ENCODE measurements at places on chromosomes 12 and 14.
A peak's percentile ranks its signal among the peaks of the same experiment; 100 is the strongest.

- no peak for DNase-seq
Measured at GRCh38 chr14:89430391-89431236, 13.6 kb upstream of the FOXN3 start.

DNA sequence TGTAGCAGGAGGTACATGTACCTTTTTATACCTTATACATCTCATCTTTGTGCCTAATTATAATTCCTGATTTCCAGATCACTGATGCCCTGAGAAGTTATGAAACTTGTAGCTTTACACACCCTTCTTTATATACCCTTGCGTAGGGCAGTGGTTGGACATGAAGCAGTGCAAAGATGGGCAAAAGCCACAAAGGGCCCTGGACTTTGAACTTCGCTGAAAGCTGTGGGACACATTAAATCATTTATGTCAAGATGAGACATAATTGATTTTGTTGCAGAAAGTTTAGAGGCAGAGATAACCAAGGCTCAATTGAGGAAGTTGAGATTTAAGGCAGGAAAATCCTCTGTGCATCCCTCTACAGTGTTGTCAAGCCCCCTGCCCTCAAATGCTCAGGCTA, 170.0 kb downstream of the SLC2A13 start:
- DNase-seq, result no peak

DNA sequence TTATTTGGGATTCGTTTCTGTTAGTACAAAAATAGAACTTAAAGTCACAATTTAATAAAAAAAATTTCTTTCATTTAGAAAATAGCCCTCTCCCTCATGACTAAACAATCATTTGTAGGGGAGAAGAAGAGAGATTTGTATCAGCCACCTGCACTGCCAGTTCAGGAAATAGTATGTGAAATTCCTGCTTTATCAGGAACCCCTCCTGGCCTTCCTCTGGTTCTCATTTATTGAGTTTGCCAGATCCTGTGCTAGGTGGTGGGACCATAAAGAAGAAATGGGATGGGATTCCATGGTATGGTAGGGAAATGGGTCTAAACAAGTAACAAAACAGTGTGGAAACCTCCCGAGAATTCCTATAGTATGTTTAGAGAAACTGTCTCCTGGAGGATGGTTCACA, 30.0 kb downstream of the RASSF8 start:
- DNase-seq, result no peak

GRCh38 chr14:32022938-32023466, 54.1 kb upstream of the ARHGAP5 start:
- DNase-seq, result no peak

DNA sequence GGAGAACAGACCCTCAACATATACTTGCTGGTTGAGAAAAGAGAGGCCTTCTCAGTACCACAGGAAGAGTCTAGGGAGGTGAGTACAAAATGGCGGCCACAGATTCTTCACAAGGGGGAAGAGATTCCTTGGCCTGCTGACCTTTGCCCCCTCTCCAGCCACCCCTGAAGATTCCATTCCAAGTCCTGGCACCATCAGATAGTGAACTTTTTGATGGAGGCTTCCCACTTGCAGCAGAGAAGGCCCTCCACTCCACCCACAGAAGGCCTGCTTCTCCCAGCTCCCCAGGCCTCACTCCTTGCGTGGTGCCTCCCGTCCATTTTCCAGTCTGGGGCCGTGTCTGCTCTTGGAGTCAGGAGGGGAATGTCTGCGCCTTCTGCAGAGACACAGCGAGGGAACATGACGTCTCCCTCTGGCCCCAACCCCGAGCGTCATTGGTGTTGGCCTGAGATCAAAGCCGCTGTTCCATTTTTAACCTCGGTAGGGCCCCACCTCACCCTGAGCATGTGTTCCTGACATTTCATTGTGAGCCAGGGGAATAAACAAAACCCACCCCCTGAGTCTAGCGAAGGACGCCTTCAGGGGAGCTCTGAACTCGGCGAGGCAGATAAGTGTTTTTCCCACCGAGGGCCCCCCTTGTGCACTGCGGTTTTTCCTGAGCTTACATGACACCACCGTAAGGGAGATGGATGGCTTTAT, 268.7 kb upstream of the TBX3 start:
- no peak for DNase-seq

DNA sequence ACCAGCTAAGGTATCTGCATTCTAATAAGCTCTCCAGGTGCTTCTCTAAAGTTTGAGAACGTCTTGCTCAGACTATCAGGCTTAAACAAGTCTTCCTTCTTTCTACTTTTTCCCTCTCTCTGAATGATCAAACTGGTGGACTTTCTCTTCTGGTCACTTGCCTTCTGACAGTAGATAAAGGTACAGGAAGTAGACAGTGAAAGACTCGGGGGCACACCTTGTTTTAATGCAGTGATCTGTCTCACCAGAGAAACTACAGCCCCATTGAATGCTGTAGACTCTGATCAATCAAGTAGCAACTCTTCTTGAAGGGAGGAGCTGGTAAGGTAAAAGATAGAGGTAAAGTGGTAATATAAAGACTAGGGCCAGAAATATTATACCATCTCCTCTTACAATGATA, 48.1 kb upstream of the ATXN7L3B start:
- DNase-seq, result no peak

- no peak for DNase-seq
Measured at GRCh38 chr14:60221457-60221856, 27.6 kb upstream of the PPM1A start.

DNA sequence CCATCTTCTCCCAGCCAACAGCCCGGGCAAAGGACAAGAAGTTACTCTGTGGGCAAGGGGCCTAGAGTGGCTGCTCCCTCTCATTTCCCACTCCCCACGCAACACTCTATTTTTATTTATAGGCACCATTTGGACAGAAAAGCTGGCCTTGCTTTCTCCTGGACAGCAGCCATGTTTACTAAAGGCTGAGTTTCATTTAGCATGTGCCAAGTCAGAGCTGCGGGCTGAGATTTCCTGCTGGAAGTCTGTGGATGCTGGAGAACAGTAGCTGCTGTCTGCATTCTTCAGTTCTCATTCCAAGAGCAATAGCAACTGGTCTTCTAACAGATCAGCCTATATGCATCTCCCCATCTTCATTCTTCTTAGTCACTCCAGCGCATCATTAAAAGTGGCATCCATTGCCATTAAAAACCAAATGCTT, 8.3 kb downstream of the COL2A1 start:
- DNase-seq, result no peak

- no peak for DNase-seq
Measured at GRCh38 chr12:132222096-132222807, 78.0 kb downstream of the NOC4L start.

DNA sequence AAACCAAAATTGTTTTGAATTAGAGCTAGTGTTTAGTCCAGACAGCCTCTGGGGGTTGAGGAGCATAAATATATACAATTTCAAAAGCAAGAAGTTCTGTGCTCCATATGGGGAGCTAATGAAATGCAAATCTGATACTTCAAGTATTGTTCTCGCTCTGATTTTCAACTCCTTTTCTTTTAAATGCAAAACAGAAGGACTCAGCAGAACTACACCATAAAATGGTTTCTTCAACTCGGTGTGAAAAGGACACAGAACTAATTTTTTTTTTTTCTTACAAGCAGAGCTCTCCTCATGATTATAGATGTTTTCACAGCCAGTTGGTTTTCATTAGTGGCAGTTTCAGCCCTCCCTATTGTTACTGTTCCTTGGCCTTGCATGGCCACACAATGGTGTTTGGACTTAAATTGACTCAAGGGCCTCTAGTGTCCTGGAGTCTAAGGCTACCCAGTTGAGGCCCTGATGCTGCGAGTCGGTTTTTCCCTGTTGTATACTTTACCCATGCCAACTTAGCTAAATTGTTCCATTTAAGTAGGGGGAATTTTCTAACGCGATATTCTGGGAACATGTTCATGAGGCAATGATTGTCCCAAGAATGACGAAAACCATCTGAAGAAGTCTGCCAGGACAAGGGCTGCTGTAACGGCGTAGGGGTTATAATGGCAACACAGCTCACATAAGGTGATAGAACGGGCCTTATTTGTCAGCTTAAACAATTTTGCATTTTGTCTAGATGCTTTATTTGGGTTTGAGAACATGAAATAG, 120.3 kb downstream of the GPR135 start:
- DNase-seq, result no peak

GRCh38 chr12:108109504-108109903, 19.6 kb upstream of the WSCD2 start:
- no peak for DNase-seq

DNA sequence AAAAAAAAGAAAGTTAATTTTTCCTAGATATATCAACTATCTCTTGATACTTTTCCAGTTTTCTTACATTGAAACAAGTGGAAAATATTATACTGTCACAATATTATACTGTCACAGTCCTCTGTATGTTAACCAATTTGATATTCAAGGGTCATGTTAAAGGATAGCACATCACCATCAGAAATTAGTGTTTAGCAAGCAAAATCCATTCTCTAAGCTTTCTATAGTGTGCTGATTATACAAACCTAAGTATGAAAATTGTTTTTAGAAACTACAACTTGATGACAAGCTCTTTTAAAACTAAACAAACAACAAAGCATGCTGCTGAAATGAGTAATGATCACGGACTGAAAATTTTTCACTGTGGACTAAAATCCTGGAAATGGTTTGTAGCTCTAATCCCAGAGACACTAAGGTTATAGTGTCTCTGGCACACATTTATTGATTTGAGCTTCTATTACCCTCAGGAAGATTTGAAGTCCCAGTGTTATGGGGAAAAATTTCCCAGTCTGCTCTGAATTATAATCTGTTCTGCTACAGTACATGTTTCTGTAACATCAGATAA, 9.7 kb downstream of the SPTSSA start:
- DNase-seq, result no peak

DNA sequence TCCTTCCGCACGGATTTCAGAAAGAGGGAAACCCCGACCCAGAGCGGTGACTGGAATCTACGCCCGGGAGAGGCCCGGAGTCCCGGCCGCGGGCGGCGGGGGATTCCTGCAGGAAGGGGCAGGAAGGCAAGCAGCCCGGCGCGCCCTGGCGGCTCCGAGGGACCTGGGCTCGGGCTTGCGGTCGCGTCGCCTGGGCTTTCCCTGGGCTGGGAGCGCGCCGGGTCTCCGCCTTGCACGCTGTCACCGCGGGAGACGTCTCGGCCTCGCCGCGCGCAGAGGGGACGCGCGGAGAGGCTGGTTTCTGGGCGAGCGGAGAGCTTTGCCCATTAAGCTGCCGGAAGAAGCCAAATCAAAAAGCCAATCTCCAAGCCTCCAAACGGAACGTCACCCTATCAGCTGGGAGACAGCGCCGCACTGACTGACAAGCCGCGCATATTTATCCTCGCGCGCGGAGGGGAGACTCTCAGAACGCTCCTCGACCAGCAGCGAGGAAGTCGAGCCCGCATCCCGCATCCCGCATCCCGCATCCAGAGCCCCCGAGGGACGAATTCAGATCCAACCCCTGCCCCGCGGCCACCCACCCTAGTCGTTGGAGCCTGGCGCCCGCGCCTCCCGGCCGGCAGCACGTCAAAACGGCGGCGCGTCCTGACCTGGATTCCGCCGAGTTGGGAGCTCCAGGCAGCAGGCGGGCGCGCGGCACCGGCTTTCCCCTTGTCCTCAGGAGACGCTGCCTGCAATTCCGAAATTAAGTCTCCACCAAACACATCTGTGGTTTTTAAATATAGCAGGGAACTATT, at the start of gene SLC8A3:
Gene SLC8A3 (minus strand): TSS at position 293 of the 797 bp plus-strand sequence. CDS start 20,529 bp downstream, outside the sequence.
- no peak for DNase-seq

- no peak for DNase-seq
Measured at GRCh38 chr12:51977320-51977753, 25.8 kb downstream of the ACVR1B start.

DNA sequence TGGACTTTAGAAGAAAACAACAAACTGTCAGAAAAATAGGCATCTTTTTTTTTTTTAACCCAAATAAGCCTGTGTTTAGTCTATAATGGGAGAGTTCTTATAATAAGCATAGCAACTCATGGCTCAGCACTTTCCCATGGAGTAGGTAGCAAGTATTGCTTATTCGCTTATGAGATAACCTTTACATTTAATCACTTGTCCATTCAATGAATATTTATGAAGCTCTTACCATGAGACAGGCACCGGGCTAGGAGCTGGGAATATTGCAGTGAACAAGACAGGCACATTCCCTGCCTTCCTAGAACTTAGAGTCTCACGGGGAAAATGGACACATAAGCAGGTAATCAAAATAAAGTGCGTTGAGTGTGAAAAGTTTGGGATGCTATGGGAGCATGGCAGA, 10.0 kb upstream of the DCP1B start:
- DNase-seq, result no peak

GRCh38 chr12:8834230-8834629, 11.8 kb downstream of the A2ML1 start:
- no peak for DNase-seq

DNA sequence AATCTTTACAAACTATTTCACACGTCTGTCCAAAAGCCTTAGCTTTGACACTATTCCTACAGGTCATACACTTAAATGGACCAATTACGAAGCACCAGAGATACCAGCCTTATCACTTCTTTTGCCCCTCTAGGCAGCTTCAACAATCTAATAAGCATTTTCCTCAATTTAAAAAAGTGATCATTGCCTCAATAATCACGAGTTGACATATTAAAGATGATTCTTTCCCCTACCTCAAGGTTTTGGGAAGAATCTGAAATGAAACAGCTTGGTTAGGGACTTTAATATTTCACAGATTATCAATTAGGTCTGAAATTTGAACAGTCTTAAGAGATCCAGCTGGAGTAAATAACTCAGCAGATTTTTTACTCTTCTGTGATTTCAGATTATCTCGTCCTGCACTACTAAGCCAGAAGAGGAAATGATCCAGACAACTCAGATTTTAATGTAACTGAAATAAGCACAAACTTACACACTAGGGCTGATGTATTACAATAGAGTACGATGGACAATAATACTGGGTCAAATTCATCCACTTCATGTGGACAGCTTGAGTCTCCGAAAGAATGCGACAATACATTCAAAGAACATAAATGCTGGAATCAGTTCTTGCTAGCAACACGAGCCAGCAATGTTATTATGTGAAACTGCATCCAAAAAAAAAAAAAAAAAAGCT, 15.9 kb downstream of the UBE2N start:
- no peak for DNase-seq

GRCh38 chr12:94731733-94732360, 81.5 kb upstream of the TMCC3 start:
- DNase-seq, result no peak

GRCh38 chr14:69643430-69644200, 32.2 kb downstream of the SUSD6 start:
- peak; percentile 25 for DNase-seq

DNA sequence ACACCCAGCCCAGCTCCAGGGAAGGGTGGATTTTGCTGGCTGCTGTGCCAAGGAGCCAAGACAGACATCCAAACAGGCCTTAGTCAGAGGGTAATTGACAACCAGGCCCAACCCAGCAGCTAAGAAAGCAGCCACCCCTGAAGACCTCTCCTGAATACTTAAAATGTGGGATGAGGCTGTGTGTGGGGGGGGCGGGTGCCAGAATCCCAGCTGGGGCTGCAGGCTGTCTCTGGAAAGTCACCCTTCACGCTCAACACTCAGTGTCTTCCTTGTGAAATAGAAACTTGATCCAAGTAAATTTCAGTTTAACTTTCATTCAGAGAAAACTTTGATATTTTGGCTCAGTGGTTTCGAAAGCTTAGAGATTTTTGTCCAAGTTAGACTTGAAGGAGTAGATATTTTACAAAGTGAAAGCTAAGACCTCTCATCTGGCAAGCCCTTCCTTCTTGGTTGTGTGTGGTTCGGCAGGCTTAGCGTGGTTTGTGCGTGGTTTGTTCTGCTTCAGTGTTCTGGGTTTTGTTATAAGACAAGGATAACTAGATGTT, 5.1 kb downstream of the PAPLN start:
- DNase-seq, result no peak
